T-cell (primary cell): ENCODE measurements at places on chromosomes 11 and 22.

DNA sequence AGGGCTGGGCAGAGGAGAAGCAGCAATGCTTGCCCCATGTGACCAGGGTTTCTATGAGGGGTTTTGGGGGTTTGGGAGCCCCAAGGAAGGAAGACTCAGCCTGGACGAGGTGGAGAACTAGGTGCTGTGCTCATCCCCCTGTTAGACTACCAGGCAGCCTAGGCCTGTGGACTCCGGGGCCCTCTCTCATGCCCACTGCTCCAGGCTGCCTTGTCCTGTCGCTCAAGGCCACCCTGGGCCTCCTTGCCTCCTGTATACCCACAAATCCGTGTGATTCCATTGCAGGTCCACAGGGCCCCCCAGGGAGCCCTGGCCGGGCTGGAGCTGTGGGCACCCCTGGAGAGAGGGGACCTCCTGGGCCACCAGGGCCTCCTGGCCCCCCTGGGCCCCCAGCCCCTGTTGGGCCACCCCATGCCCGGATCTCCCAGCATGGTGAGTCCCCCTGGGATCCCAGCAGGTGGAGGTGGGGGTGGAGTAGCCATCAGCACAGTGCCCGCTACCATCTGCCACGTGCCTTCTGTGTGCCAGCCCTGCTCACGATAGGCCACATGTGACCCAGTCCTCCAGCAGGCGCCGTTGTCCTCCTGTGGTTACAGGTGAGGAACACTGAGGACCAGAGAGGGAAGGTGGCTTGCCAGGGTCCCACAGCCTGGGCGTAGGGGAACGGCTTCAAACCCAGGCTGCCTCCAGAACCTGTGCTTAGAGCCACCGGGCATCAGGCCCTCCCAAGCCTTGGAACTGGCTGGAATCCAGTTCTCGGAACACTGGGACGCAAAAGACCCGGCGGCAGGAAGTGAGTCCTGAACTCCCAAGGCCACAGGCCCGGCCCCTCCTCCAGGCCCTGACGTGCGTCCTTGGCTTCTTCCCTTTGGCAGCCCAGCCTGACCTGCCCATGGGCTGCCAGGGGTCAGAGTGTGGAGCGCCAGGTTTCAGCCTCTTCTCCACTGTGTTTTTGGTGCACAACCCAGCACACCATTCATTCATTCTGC is 26.6 kb downstream of the EMID1 start:
- DNase-seq = no peak

DNA sequence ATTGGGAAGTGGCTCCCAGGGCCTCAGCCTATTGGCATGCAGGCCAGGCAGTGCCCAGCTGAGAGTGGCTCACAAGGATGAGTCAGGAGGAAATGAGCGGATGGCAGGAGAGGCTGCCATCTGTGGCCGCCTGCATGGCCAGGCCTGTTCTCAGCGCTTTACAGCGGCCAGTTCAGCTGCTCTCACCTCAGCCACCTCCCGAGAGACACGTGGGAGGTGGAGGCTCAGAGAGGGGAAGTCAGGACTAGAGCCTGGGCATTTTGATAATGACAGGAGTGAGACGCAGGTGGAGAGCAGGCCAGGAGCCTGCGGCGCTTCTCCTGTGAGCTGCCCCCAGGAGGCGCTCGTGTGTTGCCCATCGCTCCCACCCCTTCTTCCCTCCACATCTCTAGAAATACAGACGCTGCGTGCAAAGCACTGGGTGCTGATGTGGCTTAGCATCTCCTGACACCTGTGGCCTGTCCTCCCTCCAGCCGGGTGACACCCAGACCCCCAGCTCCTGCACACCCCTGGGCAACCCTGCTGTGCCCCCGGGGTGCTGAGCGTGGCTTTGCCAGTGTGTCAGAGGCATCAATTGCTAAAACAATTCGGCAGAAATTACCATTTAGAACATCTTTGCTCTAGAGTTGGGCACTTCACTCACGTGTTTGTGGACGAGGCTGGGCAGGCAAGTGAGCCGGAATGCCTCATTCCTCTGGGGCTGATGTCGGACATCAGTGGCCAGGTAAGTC is 21.4 kb upstream of the PANX2 start:
- DNase-seq = peak; percentile 48

- DNase-seq = no peak
Observed at GRCh38 chr11:19320827-19321226, 80.1 kb upstream of the E2F8 start.

DNA sequence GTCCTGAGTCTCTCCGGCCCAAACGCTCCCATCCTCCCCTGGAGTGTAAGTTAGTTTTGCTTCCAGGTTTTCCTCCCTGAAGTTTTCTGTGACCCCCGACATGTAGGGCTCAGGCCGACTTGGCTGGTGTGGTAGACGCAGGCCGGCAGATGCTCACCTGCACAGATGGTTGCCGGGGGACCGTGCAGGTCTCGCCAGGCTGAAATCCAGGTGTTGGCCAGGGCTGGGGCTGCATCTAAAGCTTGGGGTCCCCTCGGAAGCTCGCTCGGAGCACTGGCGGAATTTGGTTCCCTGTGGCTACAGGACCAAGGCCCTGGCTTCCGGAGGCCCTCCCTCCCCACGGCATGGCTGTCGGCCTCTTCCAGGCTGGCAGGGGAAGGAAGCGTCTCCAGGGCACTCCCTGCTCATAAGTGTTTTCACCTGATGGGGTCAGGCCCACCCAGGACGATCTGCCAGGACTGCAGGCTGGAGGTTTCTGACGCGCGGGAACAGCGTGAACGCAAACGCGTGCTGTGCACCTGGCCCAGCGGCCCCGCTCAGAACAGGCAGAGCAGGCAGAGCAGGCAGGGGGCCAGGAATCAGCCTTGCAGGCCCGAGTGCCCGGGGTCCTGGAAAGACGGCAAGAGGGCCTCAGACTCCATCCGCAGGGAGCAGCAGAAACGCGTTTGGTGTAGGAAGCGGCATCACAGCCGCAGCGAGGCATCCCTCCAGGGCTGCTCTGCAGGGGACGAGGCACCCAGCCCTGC is 258.2 kb downstream of the BRD1 start:
- no peak for DNase-seq

GRCh38 chr22:22817468-22818201 is 70.0 kb upstream of the IGLL5 start:
- no peak for DNase-seq
